ENCODE measurements at places on chromosomes 2 and 18.

DNA sequence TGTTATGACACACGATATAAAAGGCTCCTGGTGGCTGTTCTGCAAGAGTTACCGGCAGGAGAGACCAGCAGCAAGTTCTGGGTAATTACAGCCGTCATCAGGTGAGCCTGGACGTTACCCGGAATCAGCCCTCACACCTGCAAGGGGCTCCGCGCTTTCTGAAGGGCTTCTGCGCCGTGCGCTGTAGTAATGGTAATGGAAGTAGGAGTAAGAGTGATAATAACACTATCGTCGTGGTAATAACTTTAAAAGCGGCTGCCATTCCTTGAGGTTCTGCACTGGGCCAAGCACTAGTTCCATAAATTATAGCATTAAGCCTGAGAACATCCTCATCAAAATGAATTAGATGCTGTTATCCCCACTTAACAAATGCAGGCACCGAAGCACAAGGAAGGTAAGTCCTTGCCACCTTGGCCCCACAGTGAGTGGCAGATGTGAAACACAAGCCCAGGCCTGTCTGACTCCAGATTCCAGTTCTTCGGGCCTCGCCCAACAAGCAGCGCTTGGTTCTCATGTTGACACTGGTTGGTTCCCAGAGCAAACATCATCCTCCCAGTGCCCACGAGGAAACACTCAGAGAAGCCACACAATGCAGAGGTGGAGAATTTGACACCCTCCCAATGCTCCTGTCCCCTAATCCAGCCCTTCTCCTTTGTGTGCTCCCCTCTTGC lies 205.2 kb downstream of the EIPR1 start:
- DNase-seq = no peak

GRCh38 chr2:28341208-28341891 lies 51.3 kb upstream of the FOSL2 start:
- DNase-seq = no peak

DNA sequence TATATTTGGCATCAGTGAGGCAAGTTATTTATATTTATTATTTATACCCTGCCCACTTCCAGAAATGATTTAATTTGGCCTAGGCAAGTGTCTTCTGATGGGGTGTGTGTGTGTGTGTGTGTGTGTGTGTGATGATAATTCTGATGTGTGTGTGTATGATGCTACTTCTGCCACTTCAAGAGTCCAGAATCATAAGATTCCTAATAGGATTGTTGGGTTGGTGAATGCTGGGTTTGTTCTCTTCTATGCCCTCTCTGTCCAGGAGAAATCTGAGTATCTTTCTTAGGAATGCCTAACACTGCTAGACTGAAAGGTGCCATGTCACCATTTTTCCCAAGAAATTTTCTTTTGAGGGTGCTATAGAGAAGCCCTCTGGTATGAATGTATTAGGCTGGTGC lies 122.5 kb downstream of the SPTBN1 start:
- DNase-seq = no peak

DNA sequence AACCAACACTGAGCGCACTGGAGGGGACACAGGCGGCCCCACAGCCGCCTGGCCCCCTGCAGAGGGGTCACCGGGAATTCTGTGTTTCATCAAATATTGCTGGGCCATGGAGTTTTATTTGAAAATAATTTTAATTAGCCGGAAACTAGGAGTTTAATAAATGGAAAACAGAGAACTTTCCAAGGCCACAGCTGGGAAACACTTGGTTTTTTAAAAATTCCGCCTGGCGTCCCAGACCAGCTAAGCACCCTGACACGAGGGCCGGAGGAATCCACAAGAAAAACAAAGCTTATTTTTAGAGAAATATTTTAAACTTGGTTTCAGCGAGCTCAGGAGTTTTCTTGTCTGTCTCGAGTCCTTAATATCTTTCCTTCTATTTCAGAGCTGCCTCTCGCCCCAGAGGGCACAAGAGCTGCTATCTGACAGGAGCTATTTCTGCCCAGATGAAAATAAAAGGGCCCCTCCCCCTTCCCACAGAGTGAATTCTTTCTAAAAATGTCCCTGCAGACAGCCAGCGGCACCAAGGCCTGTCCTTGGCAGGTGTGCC lies 8.2 kb downstream of the ZFP36L2 start:
- no peak for DNase-seq

- no peak for DNase-seq
Measured at GRCh38 chr2:98910349-98911125, 25.5 kb downstream of the CRACDL start.

GRCh38 chr2:238808761-238809160 lies 39.1 kb upstream of the TWIST2 start:
- no peak for DNase-seq

DNA sequence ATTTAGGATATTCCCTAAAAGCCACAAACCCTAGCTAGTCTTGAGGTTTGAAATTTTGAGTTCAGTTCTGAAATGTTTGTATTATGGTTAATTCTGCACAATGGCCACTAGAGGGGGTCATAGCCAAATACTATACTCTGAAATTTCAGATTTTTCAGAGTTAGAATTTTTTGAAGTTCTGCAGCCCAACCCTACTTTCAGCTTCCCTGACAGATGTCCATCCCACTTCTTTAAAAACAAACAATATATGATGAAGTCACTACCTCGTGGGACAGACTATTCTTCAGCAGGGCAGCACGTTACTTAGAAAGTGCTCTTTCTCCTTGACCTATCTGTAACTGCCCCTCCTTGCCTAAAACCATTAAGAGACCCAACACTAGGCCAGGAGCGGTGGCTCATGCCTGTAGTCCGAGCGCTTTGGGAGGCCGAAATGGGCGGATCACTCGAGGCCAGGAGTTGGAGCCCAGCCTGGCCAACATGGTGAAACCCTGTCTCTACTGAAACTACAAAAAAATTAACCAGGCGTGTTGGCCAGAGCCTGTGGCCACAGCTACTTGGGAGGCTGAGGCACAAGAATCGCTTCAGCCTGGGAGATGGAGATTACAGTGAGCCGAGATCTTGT lies 48.2 kb upstream of the PAPOLG start:
- DNase-seq = no peak

- no peak for DNase-seq
Measured at GRCh38 chr2:221112744-221113143, 459.4 kb downstream of the EPHA4 start.

GRCh38 chr2:114005110-114005783 lies 115.4 kb downstream of the ACTR3 start:
- DNase-seq = no peak

- DNase-seq = no peak
Measured at GRCh38 chr18:13371689-13372418, 153.3 kb downstream of the LDLRAD4 start.

GRCh38 chr18:44497311-44497710 lies 183.4 kb upstream of the SETBP1 start:
- DNase-seq = no peak

DNA sequence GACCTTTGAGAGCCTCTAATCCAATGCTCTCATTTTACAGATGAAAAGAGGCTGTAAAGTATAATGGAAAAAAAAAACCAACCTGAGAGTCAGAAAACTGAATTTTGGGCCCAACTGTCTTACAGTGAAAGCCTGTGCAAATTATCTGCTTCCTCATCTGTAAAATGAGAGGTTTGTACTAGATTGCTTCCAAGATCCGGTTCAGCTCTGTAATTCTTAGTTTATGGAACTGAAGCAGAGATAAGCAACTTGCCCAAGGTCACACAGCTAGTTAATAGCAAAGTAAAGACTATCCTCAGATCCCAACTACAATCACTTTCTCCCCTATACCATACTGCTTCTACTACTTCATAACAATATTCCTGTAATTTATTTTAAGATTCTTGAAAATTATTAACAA lies 6.3 kb downstream of the TLK1 start:
- DNase-seq = no peak

DNA sequence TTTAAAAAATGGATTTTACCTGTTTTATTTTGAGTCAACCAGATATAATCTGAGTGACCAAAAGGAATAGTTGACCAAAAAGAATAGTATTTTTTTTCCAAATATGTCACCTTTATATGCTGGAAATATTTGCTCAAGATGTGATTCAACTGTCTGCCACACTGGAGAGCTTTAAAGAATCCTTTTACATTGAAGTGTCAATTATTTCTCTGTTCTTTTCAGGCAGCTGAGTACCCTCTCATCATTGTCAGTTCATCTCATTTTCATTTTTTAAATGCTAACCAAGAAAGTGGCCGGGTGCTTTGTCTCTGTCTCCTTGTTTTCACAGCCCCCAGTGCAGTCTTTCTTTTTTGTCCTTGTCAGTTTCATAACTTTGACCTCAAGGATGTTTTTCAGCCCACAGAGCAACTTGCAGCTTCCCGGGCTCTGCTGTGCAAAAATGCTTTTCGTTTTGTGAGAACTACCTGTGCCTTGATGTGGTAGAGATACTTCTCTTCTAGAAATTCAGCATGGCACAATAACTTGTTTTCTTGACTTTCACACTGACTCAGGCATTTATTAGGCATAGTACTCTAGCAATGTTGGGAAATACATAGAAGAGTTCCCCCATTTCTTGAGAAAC lies 23.4 kb upstream of the CERS6 start:
- no peak for DNase-seq

- no peak for DNase-seq
Measured at GRCh38 chr18:58654896-58655614, 16.2 kb upstream of the MALT1 start.

GRCh38 chr18:38690626-38691025 lies 1125.0 kb upstream of the CELF4 start:
- DNase-seq = no peak

DNA sequence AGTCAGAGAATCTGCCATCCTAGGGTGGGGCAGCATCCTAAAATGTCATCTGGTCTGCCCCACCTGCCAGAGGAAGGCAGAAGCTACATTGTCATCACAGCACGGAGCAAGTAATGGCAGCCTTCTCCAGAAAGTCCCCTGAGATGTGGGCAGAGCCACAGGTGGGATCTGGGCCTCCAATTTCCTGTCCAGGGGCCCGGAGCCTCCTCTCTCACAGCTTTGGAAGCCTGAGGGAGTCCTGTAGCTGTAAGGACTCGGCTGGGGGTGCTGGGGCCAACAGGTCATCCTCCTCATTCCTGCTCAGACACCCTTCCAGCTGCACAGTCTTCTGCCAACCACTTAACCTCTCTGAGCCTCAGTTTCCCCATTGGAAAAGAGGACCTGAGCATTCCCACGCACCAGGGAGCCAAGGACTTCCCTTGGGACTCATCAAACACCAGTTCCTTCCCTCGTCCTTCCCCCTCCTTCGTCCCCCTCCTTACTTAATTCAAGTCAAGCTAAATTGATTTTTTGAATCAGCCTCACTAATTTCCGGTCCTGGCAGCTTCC lies 48.6 kb upstream of the ID2 start:
- DNase-seq = no peak

- no peak for DNase-seq
Measured at GRCh38 chr2:34831096-34831495, 1232.0 kb upstream of the FAM98A start.

DNA sequence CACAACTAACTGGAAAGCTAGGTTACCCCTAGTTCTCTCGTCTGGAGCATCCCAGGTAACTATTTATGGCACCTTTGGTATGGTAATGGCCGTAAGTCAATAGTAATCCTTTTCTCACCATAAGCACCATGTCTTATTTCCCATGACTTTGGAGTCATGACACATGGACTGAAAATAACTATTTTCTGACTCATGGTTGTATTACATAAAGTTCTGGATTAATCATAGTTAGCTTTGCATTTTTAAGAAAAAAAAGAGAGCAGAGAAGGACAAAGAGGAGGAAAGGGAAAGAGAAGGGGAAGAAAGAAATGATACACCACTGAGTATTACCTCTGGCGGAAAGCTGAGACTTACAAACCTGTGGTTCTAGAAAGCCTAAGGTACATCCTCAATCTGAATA lies 99.3 kb downstream of the BIN1 start:
- no peak for DNase-seq

DNA sequence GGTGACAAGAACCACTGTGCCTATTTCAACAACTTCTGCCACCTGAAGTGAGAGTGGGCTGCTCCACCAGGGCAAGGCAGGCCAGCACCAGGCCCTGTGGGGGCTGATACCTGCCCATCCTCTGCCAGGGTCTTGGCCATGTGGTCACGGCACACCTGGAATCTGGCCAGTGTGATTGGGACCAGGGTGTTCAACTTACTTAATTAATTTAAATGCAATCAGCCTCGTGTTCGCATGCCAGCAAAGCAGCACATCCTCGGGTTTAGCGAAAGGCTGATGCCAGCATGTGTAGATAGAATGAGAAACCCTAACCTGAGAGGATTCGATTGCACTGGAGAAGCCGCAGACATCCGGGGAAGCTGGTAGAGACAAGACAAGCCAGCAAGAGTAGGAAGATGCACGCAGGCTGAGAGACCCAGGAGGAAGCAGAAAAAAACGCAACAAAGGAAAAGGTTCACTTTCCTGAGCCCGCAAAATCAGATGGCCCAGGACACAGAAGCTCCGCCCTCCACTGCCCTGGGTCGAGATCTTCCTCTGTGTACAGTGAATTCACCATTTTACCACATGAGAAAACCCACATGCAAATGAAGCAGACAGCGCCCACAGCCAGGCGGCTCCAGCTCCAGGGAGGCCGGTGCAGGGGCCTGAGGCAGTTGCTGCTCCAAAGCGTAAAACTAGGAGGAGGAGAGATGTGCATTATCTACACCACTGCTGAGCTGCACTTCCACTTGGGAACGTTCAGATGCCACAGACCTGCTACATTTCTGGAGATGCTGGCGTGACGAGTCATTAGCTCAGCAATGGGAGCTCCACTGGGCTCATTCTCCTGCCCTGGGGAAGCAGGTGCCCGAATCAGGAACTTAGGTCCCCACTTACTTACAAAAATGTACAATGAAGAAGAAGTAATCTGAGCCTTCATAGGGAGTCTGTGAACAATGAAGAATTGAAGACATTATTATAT lies 92.1 kb downstream of the TMEM18 start:
- peak; percentile 15 for DNase-seq

GRCh38 chr2:72126186-72127100 lies 21.2 kb downstream of the CYP26B1 start:
- DNase-seq = no peak

- no peak for DNase-seq
Measured at GRCh38 chr2:61707984-61708852, 145.6 kb downstream of the FAM161A start.

DNA sequence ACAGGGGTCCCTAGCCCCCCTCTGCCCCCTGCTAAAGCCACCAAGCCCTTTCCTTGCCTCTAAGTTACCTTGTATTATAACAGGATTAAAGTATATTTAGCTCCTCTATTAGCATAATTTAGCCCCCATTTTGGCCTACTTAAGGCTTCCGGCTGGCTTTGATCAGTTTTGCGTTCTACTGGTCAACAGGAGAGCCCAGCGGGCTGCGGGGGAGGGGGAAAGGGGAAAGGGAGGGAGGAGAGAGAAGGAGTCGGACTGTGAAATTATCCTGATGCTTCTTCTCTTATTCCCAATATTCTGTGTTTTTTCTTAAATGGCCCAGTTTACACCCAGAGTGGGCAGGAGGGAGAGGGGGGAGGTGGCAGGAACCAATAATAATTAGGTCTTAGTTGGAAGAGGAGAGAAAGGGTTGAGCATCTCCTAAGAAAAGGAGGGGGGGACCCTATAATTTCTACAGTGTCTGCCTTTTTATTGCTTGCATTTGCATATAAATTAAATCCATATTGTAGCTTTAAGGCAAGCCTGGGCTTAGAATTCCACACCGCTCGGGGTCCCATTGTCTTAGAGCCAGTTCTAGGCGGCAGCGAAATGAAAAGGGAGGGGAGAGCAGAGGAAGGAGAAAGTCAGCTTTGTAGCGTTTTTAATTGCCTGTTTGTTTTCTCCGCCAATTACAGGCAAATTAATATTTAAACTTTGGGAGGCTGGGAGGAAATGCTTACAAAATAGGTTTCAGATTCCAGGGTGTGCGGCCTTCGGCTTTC lies 39.6 kb downstream of the EN1 start:
- DNase-seq = no peak
